CD4-positive, alpha-beta T cell treated with Interleukin-4 for 4 hours (primary cell): ENCODE measurements at places on chromosomes 4 and X.

DNA sequence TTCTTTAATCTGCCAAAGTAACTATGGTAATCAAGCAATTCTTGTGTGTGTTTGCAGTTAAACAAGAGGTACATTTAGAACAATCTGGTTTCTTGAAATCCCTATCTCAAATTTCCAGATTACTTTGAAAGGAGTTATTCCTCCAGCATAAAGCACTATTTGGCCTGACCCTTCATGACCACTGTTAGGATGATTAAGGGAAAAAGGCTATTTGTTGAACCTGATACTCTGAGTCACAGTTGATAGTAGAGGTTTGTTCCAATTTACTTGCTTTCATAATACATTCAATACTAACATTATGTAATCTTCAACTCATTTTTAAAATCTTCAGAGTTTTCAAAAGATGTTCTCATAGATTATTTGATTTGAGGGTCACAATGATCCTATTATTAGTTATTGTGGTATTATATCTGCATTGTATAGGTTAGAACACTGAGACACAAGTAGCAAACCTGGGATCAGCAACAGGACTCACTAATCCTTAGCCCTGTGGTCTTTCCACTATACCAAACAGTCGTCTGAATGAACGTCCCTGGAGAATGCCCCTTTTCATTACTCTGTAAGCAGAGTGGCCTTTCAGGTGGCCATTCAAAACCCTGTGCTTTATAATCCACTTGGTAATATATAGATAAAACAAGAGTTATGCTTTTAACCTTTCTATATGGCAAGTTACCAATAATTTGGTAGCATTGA is 8.1 kb upstream of the NDST4 start:
- no peak for DNase-seq

- DNase-seq, result no peak
These were observed 6.9 kb downstream of the MOB1B start for GRCh38 chr4:70908993-70909556.

- DNase-seq, result no peak
These were observed 519.9 kb downstream of the IL15 start for GRCh38 chr4:142156256-142156655.

DNA sequence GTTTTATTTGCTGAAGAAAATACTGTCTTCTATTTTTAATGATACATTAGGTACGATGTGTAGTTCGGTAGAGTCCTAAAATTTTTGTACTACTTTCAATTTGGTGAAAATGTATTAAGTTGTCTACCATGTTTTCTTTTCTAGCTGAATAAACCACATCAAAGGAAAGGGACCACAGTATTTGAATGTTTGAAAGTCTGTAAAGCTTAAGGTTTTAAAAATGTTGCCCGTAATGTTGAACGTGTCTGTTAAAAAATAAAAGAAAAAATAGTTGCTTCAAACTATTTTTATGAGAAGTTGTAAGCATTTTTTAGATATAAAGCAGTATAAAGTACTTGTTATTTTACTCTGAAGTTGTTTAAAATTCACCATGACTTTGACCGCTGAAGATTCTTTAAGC is 3.2 kb downstream of the CDKN2AIP start:
- peak; percentile 23 for DNase-seq

- peak; percentile 19 for DNase-seq
These were observed at the start of gene TCEAL4 for GRCh38 chrX:103585411-103586313. Gene TCEAL4, plus strand, starts transcription at chrX:103585515. Its CDS starts 1,161 bp downstream, at chrX:103586676.

DNA sequence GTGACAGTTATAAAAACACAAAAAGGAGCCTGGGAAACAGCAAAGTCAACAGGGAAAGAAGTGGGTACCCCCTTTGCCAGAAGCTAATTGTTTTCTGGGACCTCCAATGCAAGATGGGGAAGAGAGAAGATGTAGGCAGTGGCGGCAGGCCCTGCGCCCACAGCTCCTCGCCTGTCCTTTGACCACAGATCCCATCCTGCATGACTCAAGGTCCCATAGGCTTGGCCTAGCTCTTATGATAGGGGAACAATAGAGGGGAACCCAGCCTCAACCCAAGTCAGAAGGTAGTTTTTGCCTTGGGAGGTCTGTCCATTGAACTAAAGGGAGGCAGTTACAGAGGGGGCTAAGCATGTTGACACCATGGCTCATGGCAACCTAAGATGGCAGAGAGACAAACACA is 14.2 kb downstream of the ZMYM3 start:
- DNase-seq, result no peak

- DNase-seq, result no peak
These were observed 27.7 kb downstream of the RGS12 start for GRCh38 chr4:3320361-3321023.
